GM18507 (cell line): ENCODE measurements at places on chromosomes 3 and 15.

DNA sequence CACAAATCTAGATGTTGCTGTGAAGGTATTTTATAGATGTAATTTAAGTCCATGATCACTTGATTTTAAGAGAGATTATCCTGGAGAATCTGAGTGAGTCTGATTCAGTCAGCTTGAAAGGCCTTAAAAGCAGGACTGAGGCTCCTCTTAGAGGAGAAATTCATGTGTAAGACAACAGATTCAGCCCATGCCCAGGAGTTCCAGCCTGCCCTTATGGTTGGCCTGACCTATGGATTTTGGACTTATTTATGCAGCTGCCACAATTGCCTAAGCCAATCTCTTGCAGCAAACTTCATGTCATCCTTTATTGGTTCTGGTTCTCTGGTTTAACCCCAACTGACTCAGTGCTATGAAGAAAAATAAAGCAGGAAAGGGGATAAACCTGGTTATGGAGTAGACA, 296.5 kb upstream of the RASGRP1 start:
- DNase-seq: no peak

GRCh38 chr3:197511853-197512635, 43.7 kb downstream of the BDH1 start:
- DNase-seq: no peak

DNA sequence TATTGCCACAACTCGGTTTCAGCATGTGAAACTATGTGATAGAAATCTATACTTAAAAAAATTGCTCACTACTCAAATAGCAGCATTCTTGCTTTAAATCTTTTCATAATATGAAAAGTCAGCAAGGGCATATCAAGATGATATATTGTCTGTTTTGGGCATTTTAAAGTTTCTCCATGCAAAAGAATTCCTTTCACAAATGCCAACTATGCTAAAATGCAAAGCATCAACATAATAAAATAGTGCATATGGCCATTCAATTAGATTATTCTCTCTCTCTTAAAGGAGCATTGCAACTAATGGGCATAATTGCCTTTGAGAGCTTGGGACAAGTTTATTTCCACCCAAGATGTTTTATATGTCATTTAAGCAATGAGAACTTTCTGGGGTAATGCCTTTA, 475.1 kb downstream of the ZPLD1 start:
- no peak for DNase-seq

GRCh38 chr3:156211583-156211982, 91.2 kb downstream of the KCNAB1 start:
- no peak for DNase-seq

GRCh38 chr3:31227131-31227562, 305.6 kb upstream of the STT3B start:
- DNase-seq: no peak

DNA sequence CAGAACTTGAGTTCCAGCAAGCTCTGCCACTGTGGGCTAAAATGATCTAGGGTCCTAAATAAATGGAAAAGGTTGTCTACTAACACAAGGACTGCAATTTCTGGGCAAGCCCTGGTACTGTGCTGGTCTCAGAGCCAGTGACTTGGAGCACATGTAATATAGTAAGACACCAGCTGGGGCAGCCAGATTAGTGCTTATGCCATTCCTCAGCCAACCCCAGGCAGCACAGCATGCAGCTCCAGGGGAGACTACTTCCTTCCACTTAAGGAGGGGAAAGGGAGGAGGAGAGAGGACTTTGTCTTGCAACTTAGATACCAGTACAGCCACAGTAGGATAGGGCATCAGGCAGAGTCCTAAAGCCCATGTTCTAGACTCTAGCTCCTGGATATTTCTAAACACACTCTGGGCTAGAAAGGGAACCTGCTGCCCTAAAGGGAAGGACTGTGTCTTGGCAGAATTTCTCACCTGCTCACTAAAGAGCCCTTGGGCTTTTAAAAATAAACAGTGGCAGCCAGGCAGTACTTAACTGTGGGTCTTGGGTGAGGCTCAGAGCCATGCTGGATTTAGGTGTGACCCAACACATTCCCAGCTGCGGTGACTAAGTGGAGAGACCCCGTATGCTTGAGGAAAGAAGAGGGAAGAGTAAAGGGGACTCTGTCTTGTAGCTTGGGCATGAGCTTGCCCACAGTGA, 223.7 kb upstream of the BCHE start:
- DNase-seq: no peak

DNA sequence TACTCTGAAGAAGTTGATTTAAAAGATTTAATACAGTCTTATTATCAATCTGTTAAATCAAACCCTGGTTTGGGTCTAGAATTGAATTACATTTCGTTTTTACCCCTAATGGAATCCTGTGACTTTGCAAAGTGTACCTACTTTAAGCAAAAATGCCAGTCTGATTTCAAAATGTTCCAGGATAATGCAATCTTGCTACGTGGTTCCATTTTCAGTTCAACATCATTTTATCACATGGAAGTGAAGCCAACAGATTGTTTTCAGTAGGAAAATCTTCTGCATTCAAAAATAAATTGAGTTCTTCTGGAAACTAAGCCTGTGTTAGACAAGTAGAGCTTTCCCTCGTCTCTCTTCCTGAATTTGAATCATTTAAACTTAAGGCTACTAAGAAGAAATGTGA, 356.4 kb downstream of the CHST2 start:
- DNase-seq: no peak

DNA sequence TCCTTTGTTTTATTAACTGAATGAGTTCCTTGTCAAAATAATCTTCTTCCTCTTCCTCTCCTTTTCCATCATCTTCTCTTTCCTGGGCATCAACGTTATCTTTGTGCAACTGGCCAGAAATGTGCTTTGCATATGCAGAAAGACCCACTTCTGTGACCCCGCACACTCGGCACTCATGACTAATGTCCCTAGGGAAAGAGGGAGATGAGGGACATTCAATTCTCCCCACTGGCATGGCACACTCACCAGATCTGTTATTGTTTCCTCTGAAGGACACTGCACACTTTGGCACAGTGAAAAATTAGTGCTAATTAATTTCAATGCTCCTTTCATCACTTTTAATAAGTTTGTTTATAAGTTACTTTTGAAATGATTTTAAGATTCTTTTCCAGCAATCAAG, 34.0 kb downstream of the ZNF106 start:
- DNase-seq: no peak

GRCh38 chr3:102447272-102447671, 12.5 kb downstream of the ZPLD1 start:
- no peak for DNase-seq

GRCh38 chr3:69288161-69288895, 97.6 kb downstream of the FRMD4B start:
- no peak for DNase-seq

- no peak for DNase-seq
Observed at GRCh38 chr15:26971271-26972018, 464 bp downstream of the GABRG3 start.

DNA sequence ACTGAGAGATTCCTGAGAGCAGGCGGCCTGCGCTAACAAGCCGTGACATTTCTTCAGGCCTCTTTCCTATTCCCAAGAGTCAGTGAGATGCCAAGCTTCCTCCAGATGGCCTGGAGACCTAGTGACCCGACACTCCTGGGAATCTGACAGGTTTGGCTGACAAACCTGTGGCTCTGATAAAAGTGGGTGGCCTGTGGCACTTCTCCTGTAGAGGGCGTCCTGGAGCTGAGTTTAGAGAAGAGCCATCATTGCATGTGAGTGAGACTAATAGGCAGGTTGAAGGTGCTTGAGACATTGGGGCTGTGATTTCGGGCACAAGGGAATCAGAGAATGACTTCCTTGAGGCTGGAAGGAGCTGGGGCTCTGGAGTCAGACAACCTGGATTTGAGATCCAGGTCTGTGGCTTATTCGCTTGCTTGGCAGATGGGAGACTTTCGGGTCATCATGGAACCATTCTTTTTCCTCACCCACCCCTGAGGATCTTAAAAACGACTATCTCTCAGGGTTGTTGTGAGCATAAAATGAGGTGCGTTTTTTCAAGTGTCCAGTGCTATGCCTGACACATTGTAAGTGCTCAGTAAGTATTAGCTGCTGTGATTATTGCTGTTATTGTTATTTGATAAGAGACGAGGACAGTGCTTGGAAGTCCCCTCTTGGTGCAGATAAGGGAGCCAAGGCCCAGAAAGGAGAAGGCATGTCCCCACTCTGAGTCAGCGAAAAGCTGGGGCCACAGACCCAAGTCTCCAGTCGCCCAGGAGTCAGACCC, 77.2 kb downstream of the SCN10A start:
- no peak for DNase-seq

GRCh38 chr15:86608461-86609205, 529.0 kb downstream of the AGBL1 start:
- DNase-seq: no peak

DNA sequence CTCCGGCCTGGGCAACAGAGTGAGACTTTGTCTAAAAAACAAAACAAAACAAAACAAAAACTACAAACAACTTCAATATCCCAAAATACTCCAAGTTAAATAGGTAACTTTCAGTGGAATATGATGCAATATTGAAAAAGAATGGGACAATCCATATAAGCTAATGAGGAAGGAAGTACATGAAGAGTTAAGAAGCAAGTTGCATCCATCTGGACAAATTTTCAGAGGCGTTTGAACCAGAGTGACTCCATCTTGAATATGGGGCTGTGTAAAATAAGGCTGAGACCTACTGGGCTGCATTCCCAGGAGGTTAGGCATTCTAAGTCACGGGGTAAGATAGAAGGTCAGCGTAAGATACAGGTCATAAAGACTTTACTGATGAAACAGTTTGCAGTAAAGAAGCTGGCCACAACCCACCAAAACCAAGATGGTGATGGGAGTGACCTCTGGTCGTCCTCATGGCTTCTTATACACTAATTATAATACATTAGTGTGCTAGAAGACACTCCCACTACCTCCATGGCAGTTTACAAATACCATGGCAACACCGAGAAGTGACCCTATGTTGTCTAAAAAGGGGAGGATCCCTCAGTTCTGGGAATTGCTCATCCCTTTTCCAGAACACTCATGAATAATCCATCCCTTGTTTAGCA, 58.1 kb upstream of the LCTL start:
- DNase-seq: no peak

- DNase-seq: no peak
Observed at GRCh38 chr3:147324356-147324755, 82.0 kb downstream of the ZIC4 start.
